ENCODE measurements at places on chromosomes 3 and 15.

- DNase-seq: no peak
These were observed 644.7 kb downstream of the OTOL1 start for GRCh38 chr3:162141272-162141791.

- DNase-seq: no peak
These were observed 45.6 kb downstream of the CMC1 start for GRCh38 chr3:28287046-28287445.

DNA sequence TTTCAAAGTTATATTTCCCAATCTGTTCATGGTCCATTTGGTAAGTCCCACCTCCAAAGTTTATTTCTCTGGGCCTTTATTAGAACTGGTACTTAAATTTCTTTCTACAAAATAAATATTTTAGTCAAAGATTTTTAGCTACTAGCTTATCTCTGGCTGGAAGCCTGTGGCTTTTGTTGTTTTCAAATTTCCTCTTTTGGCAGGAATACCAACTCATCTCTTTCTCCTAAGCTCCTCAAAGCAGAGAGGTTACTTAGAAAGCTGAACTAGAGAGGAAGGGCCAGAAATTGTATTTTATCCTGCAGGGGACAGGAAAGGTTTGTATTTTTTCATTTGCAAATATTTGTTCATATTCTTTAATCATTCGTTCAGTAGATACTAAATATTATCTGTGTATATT is 227.8 kb downstream of the TBL1XR1 start:
- DNase-seq: no peak

DNA sequence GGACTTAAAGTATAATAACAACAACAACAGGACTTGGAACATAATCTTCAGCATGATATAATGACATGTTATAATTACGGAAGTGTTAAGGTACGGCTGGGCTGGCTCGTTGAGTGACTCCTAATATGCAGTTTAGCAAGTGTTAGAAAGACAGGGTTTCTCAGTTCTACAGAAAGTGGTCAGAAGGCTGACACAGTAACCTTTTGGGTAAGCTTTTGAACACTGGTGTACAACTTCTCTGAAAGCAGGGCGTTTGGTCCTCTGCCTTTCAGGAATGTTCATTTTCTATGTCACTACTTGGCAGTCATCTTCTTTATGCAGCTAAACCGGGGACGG is 133.3 kb upstream of the SLC2A2 start:
- no peak for DNase-seq

All from stimulated activated naive CD4-positive, alpha-beta T cell treated with Interleukin-2 at 50 U/mL for 16 hours (primary cell).